ENCODE measurements at places on chromosomes 2 and 18. TPM values are rescaled to one million over a fixed set of nuclear protein-coding genes. Genes with fewer than 3 reads are reported as not detected.
A peak's percentile ranks its signal among the peaks of the same experiment; 100 is the strongest.

- peak overlapping the region; percentile 81 for H3K27ac ChIP-seq
- H3K36me3 ChIP-seq: peaks cover 39% of the 10 kb centered on the region
- DNase-seq: no peak
Measured at GRCh38 chr2:197297772-197298318, 12.7 kb downstream of the ANKRD44 start.

DNA sequence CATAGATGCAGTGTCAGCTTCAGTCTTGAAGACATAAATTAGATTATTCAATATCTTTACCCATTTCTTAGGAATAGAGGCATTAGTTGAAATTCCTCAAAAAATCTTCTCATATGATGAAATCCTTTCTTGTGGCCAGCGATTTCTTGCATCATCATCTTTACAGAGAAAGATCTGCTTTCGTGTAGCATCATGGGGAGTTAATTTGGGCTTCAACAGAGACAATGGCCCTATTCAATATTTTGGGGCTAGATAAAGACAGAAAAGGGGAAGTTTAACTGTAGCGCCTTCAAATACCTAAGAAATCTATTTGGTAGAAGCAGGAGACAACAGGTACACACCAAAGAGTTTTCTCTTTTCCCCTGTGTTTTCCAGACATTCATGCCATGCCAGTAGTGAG, 73.8 kb downstream of the TGFA start:
- no peak overlapping the region for H3K27ac ChIP-seq
- H3K36me3 ChIP-seq: peaks cover 3% of the 10 kb centered on the region
- peaks cover 5% of the 10 kb centered on the region for H3K4me1 ChIP-seq
- no peaks in the 10 kb centered on the region for H3K27me3 ChIP-seq
- H3K4me3 ChIP-seq: no peak overlapping the region

DNA sequence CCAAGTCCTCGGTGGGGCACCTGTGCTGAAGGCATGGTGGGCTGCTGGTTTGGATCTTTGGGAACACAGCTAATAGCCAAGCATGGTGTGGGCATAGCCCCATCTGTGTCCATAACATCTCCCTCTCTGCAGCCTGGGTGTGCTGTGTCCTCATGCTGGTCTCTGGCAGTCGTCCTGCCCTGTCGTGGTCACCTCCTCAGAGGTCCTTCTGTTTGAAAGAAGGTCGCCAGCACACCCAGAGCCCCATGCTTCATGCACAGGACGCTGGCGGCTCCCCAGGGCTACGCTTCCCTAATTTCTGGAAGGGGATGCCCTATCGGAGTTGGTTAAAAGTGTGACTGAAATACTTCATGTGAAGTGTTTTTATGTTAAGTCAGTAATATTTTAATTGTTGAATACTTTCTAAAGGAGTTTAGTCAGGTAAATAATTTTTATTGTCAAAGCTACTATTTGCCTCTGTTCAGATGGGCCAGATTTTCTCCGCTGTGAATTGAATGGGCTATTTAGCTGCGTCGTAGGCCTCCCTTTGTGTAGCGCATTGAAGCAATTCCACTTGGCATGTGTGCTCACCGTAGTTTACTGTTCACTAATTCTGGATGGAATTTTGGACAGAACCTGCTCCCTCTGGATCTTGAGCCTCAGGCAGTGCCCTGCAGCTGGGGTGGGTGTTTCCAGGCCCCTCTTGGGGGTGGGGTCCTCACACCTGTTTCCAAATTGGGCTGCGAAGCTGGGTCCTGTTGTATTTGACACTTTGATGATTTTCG, 81.9 kb downstream of the WDSUB1 start:
- H3K36me3 ChIP-seq: no peaks in the 10 kb centered on the region
- no peaks in the 10 kb centered on the region for H3K27me3 ChIP-seq
- DNase-seq: no peak
- peaks cover 13% of the 10 kb centered on the region for H3K4me1 ChIP-seq
- H3K27ac ChIP-seq: no peak overlapping the region
- H3K4me3 ChIP-seq: no peak overlapping the region

DNA sequence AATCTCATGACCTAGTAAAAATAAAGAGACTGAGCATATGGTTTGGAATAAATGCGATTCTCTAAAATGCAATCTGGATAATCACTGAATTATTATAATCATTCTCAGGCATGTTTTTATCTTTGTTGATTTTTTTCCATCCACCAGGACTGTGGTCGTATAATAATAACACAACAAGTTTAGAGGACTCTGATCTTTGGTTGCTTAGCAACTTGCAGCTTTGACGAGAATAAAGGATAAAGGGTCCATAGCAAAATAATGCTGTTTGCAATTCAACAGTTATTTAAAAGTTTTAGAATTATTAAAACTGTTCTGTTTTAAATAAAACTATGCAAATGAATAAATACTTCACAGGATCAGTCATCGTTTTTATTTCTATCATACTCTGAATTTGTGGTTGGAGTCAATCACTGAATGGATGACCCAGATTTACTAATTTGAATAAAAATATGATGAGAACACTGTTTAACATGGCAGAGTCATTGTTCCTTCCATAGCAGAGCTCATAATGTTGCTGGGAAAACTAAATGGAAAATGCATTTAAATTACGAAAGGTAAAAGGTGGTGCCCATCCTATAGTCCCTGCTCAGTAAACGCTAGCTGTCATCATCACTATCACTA, 29.3 kb downstream of the DNER start:
- H3K36me3 ChIP-seq: no peaks in the 10 kb centered on the region
- H3K4me1 ChIP-seq: no peaks in the 10 kb centered on the region
- no peak for DNase-seq
- H3K4me3 ChIP-seq: no peak overlapping the region

The FAM228A gene
- total RNA-seq: not detected

GRCh38 chr2:173962031-173962430, 3.1 kb downstream of the SP3 start:
- peaks cover 38% of the 10 kb centered on the region for H3K36me3 ChIP-seq
- peak overlapping the region; percentile 74 for H3K27ac ChIP-seq
- H3K4me3 ChIP-seq: peak overlapping the region; percentile 95
- no peaks in the 10 kb centered on the region for H3K27me3 ChIP-seq

GRCh38 chr2:200624026-200624425, 38.2 kb downstream of the AOX1 start:
- H3K4me3 ChIP-seq: no peak overlapping the region
- peaks cover 9% of the 10 kb centered on the region for H3K27me3 ChIP-seq

DNA sequence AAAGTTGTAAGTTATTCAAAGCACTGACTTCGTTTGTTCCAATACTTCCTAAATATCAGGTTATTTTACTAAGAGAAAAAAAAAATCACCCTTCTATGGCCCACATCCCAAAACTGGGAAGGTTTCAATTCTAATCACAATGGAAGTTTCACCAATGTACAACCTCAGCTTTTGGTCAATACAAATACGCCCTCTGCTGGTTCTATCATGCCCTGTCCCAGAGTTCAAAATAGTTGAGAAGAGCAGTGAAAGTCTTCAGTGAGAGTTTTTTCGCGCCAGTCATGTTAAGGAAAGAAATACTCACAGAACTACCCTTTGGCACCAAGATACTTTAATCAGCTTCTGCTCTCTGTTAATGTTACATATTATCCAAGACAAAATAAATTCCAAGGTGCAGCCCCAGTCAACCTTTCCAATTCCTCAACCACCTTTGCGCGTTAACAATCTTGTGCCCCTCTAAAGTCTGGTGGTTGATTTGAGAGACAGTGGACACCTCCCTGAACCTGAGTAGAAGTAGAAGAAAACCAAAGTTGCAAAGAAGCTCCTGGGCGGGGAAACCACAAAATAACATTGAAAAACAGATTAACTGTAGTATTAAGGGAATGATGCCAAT, 59.9 kb downstream of the SUMO1 start:
- no peak overlapping the region for H3K27ac ChIP-seq
- no peak overlapping the region for H3K4me3 ChIP-seq
- H3K4me1 ChIP-seq: peaks cover 3% of the 10 kb centered on the region
- no peak for DNase-seq
- H3K27me3 ChIP-seq: peaks cover 8% of the 10 kb centered on the region

The CLIP4 gene
- 42.6 TPM for total RNA-seq

DNA sequence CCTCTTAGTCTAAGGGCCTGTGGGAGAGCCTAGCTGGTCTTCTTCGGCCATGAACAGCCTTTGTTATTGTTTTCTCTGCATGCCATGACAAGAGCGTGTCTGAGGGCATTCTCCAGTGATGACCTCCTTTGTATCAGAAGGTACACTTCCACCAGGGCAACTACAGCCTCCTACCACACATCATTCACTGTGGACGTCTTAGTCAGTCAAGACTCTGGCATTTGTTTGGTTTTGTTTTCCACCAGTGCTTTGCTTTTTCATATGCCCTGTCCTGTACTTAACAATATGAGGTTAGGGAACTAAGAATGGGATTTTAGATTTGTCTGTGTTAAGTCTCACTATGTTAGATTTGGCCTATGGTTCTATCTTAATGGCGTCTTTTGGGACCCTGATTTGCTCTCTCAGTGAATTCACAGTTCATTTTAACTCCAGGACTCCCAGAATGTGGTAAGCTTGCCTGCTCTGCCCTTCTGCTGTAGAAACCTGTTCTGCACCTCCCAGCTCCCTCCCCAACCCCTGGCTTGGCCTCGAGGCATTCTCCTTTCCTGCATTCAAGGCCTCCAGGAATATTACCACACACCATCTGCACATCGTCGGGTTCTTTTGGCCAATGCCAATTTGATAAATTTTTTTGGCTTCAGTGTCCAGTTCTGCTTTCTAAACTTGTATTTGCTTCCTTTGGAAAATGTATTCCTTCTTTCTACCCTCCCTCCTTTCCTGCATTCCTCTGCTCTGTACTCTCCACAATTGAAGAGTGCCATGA, 42.8 kb upstream of the IL1R1 start:
- no peak for DNase-seq
- no peak overlapping the region for H3K4me3 ChIP-seq
- H3K4me1 ChIP-seq: peaks cover 13% of the 10 kb centered on the region

DNA sequence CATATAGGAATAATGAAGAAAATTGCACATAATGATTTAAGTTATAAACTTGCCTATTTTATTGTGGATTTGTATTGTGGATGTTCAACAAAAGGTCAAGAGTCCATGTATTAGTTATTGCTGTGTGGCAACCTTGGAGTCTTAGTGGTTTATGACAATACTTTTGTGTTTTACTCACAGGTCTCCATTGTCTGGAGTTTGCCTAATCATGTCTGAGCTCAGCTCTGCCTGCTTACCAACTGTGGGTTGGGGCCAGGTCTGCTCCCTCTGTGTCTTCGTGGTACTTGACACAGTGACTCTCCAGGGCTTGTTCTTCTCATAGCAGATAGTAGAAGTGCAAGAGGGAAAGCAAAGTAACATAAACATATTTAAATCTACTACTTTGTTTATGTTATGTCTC, 382.5 kb downstream of the CBLN2 start:
- no peaks in the 10 kb centered on the region for H3K4me1 ChIP-seq
- H3K4me3 ChIP-seq: no peak overlapping the region
- no peak for DNase-seq
- H3K27ac ChIP-seq: no peak overlapping the region
- H3K27me3 ChIP-seq: no peaks in the 10 kb centered on the region
- H3K36me3 ChIP-seq: no peaks in the 10 kb centered on the region

GRCh38 chr18:23217781-23218180, 82.5 kb downstream of the CABLES1 start:
- H3K27ac ChIP-seq: no peak overlapping the region
- H3K36me3 ChIP-seq: no peaks in the 10 kb centered on the region
- DNase-seq: no peak
- peaks cover 4% of the 10 kb centered on the region for H3K27me3 ChIP-seq
- H3K4me3 ChIP-seq: no peak overlapping the region

GRCh38 chr18:37639846-37640245, 74.2 kb upstream of the CELF4 start:
- H3K36me3 ChIP-seq: no peaks in the 10 kb centered on the region
- H3K27me3 ChIP-seq: no peaks in the 10 kb centered on the region
- H3K4me3 ChIP-seq: no peak overlapping the region
- no peak overlapping the region for H3K27ac ChIP-seq
- H3K4me1 ChIP-seq: no peaks in the 10 kb centered on the region

DNA sequence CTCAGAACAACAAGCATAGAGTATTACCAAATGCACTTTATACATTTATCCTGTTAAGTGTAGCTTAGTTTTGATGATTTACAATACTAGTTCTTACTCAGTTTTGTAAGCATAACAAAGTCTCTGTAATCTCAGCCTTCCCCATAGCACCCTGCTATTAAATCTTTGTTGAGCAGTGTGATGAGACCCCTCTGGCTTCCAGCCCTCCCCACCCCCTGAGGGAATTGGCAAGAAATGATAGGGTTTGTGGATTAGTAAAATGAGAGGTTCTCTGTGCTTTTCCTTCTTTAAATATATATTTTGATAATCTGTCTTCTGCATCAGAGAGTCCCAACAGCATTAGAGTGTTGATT, 37.2 kb downstream of the ZNF521 start:
- H3K4me1 ChIP-seq: no peaks in the 10 kb centered on the region
- DNase-seq: no peak
- H3K4me3 ChIP-seq: no peak overlapping the region
- no peak overlapping the region for H3K27ac ChIP-seq

DNA sequence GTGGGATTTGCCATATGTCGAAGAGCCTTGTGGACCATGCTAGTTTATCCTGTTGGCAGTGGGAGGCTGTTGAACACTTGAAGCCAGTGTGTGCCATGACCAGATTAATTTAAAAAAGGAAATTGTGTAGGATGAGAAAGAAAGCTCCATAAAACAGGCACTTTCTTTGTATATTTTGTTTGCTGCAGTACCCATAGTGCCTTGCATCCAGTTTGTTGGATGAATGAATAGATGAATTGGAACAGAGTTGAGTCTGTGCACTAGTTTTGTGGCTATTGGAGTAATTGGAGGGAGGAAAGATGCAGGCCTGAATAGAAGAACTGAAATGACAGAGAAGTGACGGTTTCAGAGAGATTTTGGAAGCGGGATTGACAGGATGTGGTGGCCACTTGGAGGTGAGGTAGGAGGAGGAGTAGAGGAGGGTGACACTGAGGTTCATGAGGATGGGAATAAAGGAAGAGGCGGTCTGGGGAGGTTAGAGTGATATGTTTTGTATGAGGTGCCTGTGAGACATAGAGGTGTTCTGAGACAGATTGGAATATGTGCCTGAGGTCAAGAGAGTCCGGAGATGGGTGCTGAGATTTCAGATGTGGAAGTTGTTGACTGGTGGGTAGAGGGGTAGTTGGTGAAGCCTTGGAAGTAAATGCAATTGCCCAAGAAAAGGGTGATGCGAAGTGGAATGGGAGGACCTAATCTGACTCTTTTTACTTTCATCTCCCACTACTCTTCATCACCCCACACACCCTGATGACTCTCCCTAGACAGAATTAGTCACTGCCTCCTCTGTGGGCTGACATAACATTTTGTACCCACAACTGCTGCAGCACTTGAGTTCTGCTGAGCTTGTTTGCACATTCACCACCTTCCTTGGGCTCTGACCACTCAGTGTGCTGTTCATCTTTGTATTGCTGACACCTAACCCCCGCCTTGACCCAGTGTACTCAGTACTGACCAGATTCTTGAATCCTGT, 5.1 kb downstream of the DGUOK start:
- H3K36me3 ChIP-seq: peaks cover 34% of the 10 kb centered on the region
- peak overlapping the region; percentile 72 for H3K27ac ChIP-seq
- peak overlapping the region; percentile 48 for H3K4me3 ChIP-seq
- H3K4me1 ChIP-seq: peaks cover 55% of the 10 kb centered on the region
- H3K27me3 ChIP-seq: no peaks in the 10 kb centered on the region
- DNase-seq: no peak

The ALPI gene
- not detected for total RNA-seq
